ENCODE measurements at places on chromosomes 1 and 21. TPM values are rescaled to one million over a fixed set of nuclear protein-coding genes. Genes with fewer than 3 reads are reported as not detected.

GRCh38 chr1:226419284-226420029 is 11.6 kb upstream of the PARP1 start:
- DNase-seq = no peak

GRCh38 chr1:88079036-88079435 is 605.0 kb upstream of the PKN2 start:
- DNase-seq = no peak

- DNase-seq = no peak
These were observed 62.9 kb downstream of the TBX19 start for GRCh38 chr1:168343566-168343965.

GRCh38 chr1:214003233-214003632 is 15.5 kb downstream of the PROX1 start:
- no peak for DNase-seq

DNA sequence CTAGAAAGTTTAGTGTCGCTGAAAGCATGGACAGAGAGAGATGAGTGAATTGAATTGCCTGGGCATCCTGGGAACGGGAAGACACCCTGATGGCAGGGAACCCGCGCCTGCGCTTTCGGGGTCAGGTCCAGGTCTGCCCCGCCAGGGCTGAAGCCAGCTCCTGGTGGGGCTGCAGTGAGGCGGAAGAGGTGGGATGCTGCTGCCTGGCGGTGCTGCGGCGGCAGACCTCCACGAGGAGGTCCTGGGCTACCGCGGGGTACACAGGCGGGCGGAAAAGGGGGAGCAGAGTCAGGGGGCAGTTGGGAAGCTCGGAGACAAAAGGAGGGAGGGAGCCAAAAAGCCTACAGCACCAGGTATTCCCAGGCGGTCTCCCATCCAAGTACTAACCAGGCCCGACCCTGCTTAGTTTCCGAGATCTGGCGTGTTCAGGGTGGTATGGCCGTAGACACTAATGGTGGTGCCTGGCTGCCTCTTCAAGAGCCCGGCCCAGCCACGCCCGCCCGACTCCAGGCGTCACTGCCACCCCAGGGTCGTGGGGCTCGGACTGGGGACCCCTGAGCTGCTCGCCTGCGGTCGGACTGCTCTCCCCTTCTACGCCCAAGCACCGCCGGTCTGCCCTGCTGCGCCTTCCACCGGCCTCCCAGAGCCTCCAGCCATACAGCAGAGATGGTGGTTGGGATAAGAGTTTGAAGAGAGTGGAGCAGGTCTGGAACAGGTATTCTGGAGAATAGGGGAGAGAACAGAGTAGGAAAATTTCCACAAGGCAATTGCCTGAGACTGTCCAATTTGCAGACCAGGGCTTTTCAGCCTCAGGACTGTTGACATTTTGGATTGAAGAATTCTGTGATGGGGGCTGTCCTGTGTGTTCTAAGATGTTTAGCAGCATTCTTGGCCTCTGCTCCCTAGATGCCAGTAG is 46.1 kb downstream of the MDM4 start:
- no peak for DNase-seq

DNA sequence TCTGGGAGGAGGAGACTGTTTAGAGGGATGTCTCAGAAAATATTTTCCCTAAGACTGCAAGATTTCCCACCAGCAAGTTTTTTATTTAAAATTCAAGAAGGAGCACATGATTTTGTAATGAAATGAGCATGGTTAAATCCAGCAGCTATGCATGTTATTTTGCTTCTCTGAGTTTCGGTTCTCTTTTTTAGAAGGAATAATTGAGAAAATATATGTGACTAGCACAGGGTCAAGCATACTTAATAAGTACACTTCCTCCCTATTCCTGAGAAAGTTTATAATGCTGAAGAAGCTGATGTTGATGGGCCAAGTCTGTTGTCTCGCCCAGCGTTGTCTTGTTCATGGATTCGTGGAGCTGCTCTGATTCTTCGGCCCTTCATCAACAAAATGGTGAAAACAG is 51.2 kb downstream of the EXO1 start:
- DNase-seq = no peak

GRCh38 chr1:9399510-9400424 is 107.1 kb downstream of the SPSB1 start:
- peak; percentile 62 for DNase-seq

- no peak for DNase-seq
These were observed 507 bp downstream of the GLIS1 start for GRCh38 chr1:53738205-53739108.

- no peak for DNase-seq
These were observed 72.9 kb upstream of the SELENON start for GRCh38 chr1:25727088-25727487.

GRCh38 chr1:167661527-167662426 is 31.7 kb downstream of the RCSD1 start:
- DNase-seq = no peak

GRCh38 chr1:204607910-204608309 is 77.6 kb downstream of the LRRN2 start:
- no peak for DNase-seq

GRCh38 chr1:8094481-8095241 is 68.6 kb upstream of the ERRFI1 start:
- DNase-seq = no peak

DNA sequence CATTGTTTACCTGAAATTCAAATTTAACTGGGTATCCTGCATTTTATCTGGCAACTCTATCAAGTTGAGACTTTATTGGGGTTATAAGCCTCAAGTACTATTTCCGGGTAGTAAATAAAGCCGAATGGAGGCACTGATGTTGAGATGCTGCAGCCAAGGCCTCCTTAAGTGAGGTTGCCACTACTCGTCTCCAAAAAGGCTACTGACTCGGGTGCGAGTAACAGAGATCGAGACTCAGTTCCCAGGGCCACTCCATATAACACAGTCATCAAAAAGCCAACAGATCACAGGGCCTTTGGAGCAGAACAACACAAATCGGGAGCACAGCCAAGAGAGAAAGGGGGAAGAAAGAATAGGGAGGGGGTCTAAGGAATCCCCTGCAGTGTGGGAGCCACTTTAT is 524 bp downstream of the COPA start:
- DNase-seq = peak; percentile 12

DNA sequence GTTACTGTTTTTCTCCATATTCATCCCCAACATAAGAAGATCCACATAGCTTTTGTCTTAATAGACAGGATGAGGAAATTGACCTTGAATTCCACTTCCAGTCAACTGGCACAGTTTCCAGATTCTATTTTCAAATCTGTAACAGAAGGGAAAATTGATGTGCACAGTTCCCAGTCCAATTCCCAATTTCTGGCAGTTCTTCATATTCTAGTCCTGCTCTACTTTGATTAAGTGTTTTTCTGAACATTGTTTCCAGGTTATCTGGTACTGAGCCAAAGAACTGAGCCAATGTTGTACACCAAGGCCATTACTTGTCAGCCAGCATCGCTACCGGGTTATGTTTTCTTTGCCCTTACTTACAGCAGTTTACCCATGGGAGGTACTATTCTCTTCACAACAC is 1755.4 kb downstream of the PLA2G4A start:
- no peak for DNase-seq

- DNase-seq = peak; percentile 45
These were observed 35.8 kb downstream of the LDLRAD1 start for GRCh38 chr1:53982034-53982762.

- no peak for DNase-seq
These were observed 463 bp upstream of the VAMP3 start for GRCh38 chr1:7770669-7770996.

DNA sequence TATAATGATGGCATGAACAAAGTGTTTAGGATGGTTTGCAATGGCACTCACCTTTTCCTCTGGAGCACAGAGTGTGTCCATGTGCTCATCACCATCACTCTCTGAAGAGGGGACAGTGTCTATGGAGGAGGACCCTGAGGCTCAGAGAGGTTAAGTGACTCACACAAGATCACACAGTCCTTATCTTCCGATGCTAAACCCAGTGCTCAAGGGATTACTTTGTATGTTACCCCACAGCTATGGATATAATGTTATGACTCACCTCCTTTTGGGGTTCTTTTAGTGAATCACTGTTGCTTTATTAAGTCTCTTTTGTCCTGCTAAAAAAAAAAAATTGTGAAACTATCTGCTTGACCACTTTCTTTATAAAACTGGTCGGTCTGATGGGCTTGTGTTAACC is 67.6 kb downstream of the TENT5C start:
- DNase-seq = no peak

DNA sequence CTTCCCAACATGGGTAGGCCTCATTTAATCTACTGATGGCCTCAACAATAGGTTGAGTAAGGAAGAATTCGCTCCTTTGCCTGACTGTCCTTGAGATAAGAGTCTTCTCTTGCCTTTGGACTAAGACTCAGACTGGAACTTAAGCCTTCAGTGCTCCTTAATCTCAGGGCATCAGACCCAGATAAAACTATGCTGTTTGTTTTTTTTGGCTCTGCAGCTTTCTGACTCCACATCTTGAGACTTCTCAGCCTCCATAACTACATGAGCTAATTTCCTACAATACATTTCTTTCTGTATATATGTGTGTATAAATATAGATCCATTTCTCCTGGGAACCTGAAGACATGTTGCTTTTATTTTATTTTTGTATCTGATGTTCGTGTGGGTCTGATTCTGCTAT is 1470.7 kb upstream of the PRMT6 start:
- DNase-seq = no peak

DNA sequence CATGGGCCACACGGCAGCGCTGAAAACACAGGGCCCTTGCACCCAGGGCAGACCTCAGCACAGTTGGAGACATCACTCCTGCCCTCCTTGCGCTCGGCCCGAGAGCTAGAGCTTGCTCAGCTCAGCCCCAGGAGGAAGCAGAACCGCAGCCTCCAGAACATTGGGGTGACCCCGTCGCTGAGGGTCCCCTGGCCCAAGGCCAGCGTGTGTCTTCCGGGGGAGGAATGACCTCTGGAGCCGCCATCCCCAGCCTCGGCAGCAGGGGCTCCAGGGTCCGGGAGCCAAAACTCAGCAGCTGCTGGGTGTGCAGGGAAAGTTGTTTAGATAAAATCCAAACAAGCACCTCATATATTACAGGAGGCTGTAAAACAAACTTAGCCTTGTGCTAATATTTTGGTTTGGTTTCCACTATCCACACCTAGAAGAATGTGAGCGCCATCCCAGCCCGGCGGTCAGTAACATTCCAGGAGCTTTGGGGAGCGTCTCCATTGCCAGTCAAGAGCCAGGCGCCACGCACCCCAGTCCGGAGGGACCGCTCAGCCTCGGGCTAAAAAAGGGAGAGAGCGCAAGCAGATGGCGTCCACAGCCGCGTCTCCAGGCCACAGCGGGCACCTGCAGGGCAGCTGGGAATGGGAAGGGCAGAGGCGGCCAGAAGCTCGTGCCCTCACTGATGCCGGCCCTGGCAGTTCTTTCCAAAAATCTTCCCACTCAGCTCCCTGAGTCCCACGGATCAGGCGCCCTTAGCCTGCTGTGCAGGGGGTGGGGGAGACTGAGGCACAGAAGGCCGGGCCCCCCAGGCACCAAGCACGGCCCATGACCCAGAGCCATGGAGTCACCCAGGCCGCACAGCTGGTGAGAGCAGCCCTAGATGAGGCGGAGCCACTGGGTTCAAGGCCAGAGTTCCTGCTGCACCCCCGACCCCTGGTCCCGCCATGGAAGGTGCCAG is 52.0 kb downstream of the SLX9 start:
- no peak for DNase-seq

The GPR25 gene
- polyA plus RNA-seq = not detected

The NDUFV3 gene
- polyA plus RNA-seq = 52.6 TPM

The PLA2G2D gene
- not detected for polyA plus RNA-seq

The ZNF593OS gene
- polyA plus RNA-seq = 1.2 TPM

The LIN28A gene
- 0.12 TPM for polyA plus RNA-seq

The CFAP74 gene
- polyA plus RNA-seq = 0.53 TPM

The LGR6 gene
- 0.86 TPM for polyA plus RNA-seq

The FBLIM1 gene
- polyA plus RNA-seq = 65.3 TPM

Measured in renal pelvis (tissue), 12 donors.